ENCODE measurements at places on chromosomes 16 and 17. TPM values are rescaled to one million over a fixed set of nuclear protein-coding genes. Genes with fewer than 3 reads are reported as not detected.

HOXB8 gene
- total RNA-seq = 7.1 TPM

SLC16A6 gene
- 0.55 TPM for total RNA-seq

PTX4 gene
- not detected for total RNA-seq

KRTAP9-2 gene
- not detected for total RNA-seq

NT5M gene
- total RNA-seq = 9.7 TPM

FBXL16 gene
- total RNA-seq = 2.6 TPM

NPIPB9 gene
- 1.7 TPM for total RNA-seq

SLFN14 gene
- not detected for total RNA-seq

OTOA gene
- not detected for total RNA-seq

PGS1 gene
- total RNA-seq = 22.8 TPM

CCL3 gene
- total RNA-seq = not detected

KRTAP4-6 gene
- not detected for total RNA-seq

HCRT gene
- total RNA-seq = not detected

C1QTNF1 gene
- total RNA-seq = 37.4 TPM

KRTAP4-4 gene
- not detected for total RNA-seq

MRPL58 gene
- 81.1 TPM for total RNA-seq

Data from A549 treated with CpdA at 1 μM for 4 hours (cell line).